Left lung (tissue), 14 donors: ENCODE measurements at places on chromosomes 1 and 21.

- no peak for DNase-seq
These were observed 13.5 kb upstream of the ATP2B4 start for GRCh38 chr1:203612932-203613682.

- DNase-seq: peak; percentile 67
These were observed at the start of gene DNAJC6 for GRCh38 chr1:65309304-65310077. Gene DNAJC6 (plus strand): TSS chr1:65309543. CDS start chr1:65309746, 203 bp downstream.

GRCh38 chr21:42051788-42052187 lies 19.3 kb upstream of the UMODL1 start:
- peak; percentile 24 for DNase-seq

GRCh38 chr1:198449261-198449660 lies 91.2 kb downstream of the ATP6V1G3 start:
- no peak for DNase-seq

GRCh38 chr1:40530735-40531380 lies 579 bp upstream of the ZNF684 start:
- DNase-seq: no peak

DNA sequence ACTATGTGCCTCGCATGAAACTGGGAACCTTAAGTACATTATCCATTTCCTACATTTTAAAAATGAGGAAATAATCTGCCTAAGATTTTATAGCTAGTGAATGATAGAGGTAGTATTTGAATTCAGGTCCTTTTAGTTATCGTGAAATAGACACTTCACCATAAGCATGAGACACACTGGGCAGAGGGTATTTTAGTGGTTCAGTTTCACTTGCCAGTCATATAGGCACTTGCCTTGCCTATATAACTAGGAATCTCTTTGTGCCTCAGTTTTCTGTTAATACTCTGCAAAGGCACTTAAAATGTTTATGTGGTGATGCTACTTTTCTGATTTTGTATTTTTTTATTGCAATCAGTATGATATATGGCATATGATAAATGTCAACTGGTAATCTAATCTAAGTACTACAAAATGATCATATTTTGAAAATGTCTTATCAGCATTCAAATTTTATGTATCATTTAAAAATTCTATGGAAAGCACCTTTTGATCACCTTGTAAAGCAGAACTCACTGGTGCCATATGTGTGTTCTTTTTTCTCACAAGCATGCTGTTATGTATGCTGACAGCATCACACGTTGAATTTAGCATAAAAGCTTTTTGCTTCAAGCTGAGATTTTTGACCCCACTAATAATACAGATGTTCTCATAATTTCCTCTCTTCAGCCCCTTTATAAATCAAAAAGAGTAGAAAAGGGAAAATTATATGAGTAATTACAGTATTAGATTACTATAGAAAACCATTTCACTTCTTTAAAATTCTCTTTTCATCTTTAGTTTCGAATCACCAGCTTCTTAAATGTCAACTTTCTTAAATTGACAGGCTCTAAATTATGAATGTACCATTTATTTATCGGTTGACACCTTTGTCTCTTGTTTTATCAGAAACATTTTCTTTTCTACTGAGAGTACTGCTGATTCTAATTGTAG lies 52.6 kb downstream of the RPS6KC1 start:
- no peak for DNase-seq

DNA sequence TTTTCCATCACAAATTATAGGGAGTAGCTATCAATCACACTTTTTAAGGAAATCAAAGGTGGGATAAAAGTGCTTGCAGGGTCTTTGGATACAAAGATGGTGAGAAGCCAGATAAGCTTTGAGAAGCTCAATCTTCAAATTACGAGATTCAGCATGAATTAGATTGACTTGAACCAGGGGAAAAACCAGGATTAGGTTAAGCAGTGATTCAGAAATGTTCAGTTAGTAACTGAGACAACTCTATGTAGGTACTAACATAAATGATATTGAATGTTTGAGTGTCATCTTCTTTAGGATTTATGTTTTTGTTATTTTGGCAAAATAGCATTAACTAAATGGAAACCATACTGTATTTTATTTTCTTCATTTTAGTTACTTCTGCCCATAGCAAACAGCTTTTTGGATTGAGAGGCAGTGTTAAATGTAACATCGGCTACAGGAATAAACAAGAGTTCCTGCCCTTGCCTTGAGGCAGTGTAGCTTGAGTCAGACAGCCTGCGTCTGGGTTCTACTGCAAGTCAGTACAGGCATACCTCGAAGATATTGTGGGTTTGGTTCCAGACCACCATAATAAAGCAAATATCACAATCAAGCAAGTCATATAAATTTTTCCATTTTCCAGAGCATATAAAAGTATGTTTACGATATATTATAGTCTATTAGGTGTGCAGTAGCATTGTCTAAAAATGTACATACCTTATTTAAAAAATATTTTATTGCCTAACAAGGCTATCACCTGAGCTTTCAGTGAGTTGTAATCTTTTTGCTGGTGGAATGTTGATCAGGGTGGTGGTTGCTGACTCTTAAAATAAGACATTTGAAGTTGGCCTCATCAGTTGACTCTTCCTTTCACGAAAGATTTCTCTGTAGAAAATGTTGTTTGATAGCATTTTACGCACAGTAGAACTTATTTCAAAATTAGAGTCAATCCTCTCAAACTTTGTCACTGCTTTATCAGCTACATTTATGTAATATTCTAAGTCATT lies 36.9 kb upstream of the BACH1 start:
- no peak for DNase-seq
